ENCODE measurements at places on chromosomes 2 and 18.

DNA sequence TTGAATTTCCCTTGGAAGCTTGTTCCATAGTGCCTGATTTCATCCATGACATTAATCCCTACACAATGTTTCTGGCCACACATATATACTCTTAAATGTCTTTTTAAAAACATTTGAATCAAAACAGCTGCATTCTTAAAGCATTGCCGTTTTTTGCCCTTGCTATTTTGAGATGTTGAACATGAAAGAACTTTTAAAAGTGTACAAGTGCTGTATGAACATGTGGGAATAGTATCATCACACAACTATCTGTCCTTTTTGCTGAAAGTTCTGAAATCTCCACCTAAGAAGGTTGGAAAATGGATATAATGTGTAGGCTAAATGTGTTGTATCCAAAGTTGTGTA is 318.7 kb upstream of the UBE2E3 start:
- no peak for DNase-seq

DNA sequence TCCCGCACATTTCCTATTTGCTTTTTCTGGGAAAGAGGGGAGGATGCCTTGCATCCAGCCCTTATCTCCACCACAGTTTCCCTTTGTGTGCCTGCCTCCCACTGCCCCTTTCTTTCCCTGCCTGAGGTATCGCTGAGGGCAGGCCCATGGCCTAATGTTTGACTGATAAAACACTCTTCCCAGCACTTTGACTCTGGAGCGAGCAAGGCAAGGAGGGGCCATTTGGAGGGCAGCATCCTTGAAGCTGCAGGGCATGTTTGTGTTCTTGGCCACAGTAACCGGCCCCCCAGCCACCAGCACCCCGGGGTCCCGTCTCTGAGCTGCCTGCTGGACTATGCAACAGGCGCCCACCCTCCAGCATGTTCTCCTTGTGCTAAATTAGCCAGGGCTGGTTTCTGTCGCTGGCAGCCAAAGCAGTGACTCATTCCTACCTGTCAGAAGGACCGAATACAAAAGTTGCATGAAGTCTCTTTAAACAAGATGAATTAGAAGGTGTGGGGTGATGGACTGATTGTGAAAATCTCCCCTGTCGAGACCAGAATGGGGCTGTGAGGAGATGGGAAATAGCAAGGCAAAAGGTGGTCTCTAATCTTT is 50.7 kb downstream of the BCL2L11 start:
- DNase-seq, result no peak

GRCh38 chr2:77470096-77470495 is 52.1 kb downstream of the LRRTM4 start:
- DNase-seq, result no peak

DNA sequence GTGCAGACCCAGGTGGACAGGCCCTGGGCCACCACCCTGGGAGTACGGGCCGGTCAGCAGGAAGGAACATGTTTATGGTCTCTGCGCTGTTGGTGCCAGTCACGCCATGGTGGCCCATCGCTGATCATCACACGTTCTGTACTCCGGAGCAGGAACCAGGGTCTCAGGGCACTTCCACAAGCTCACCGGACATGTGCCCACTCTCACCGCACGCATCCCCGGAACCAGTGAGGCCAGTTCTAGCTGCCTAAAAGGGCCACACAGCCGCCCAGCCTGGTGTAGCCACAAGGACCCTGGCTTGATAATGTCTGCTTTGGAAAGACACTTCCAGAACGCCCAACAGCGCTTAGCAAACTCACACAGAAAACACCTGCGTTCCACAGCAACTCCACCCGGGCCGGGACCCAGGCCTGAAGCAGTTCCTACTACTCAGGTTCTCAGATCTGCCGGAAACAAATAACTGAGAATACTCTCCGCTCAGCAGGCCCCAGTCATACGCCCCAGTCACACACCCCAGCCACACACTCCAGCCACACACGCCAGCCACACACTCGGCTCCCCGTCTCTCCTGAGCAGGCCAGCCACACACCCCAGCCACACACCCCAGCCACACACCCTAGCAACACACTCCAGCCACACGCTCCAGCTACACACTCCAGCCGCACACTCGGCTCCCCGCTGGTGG is 123.3 kb downstream of the HDAC4 start:
- no peak for DNase-seq

DNA sequence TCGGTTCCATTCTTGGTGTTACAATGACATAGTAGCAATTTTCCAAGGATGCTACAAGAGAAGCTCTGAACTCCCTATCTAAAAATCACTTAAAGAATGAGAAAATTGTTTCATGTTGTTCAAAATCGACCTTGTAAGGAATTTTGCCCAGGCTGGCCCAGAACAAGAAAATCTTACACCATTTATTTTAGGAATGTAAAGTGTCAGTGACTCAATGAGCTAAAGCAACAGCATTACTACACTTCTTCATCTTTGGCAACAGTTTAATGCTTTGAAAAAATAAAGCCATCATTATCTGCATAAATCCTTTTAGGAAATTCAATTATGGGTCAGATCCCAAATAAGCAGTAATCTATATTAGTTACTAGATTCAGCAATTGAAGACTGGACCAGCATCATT is 38.6 kb downstream of the SLC25A12 start:
- DNase-seq, result peak; percentile 84

DNA sequence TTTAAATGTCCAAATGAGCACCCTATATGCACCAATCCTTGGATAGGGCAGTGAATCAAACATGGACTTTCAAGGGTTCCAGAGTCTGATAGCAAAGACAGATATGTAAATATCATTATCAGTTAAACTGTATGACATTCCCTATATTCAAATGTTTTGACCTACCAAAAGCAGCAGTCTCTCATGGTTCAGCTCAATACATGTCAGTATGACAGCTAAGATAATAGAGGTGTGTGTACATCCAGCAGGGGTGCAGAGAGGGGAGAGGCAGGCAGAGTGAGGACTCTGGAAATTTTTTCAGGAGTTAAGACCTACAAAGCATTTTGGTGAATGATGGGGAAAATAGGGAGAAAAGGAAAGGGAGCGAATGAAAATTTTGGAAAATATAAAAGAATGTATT is 106.3 kb downstream of the MYO3B start:
- DNase-seq, result no peak

DNA sequence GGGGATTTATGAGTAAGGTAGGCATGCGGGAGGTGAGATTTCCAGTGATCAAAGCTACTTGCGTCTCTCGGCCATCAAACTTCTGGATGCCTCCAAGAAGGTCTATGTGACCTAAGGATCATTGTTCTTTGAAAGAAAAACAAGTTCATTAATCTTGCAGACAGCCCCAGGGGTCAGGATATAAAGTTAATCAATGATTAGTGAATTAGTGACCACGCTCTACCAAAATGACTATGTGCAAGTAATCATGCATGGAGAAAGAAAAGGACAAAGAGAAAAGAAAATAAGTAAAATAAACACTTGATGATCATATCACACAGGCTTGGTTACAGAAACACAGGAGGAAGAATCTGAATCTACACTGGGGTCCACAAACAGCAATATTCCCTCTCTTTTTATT is 42.5 kb upstream of the BCL11A start:
- no peak for DNase-seq

- no peak for DNase-seq
Measured at GRCh38 chr2:164642946-164643555, 21.8 kb upstream of the GRB14 start.

DNA sequence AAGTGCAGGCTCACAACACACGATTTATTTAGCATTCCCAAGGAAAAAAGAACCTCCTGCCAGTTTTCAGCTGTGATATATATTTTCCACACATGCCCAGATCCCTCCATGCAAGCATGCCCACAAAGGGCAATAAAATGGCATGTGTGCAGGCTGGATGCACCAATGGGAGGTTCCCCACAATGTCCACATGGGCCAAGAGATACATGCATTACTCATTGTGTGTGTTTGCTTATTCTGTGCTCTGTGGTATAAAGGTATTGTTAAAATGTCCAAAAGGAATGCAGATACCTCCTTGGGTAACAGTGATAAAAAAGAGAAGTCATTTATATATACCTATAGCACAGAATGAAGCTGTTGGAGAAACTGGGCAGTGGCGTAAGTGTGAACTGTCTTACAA is 207.4 kb downstream of the FHOD3 start:
- DNase-seq, result no peak

DNA sequence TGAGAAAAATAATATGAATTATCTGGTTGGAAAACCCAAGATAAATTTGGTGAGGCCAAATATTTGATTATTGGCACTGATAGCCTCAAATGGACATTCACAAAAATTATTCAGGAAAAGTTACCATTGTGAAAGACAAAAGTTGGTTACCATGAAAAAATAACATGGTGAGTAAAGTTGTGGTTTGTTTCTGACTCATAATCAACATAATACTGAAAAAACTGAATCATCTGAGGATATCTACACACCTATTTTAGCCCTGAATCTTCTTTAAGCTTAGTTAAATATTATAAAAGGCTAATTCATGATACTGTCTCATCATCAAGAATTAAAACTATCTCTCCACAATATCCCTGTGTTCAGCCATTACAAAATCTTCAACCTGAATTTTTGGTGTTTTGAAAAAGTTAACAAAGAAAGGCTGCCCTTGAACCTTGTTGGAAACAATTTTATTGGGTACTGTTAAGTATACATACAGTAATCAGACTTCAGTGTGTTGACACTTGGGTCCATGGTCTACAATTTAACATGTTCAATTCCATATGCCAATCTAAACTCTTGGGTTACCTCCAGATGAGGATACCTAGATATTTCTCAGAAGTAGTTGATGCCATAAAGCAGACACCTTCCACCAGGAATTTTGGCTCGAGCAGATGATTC is 607.5 kb upstream of the SLC39A10 start:
- DNase-seq, result no peak

DNA sequence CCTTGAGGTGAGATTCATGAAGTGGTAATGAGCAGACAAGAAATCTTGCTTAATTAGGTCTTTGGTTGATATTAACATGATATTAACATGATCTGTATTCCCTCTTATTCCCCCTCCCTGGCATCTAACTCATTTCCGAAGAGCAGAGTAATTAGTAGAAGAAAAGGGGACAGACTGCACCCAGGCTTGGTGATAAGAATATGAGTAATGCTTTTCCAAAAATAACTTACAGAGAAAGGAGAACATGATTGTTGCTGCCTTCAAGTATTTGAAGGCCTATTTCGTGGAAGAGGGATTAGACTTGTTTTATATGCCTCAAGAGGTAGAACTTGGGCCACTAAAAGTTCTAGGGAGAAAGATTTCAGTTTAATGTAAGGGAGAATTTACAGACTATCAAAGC is 130.6 kb upstream of the ATP5MC3 start:
- DNase-seq, result no peak

GRCh38 chr2:238688193-238689153 is 159.4 kb upstream of the TWIST2 start:
- peak; percentile 94 for DNase-seq
